Kidney (tissue), 22 donors: ENCODE measurements at places on chromosomes 2 and 18. TPM values are rescaled to one million over a fixed set of nuclear protein-coding genes. Genes with fewer than 3 reads are reported as not detected.

The GPR39 gene
- 8.7 TPM for total RNA-seq

The MC4R gene
- 0.19 TPM for total RNA-seq

- DNase-seq: no peak
- H3K4me3 ChIP-seq: no peak overlapping the region
- H3K27me3 ChIP-seq: no peaks in the 10 kb centered on the region
- no peaks in the 10 kb centered on the region for H3K4me1 ChIP-seq
- no peaks in the 10 kb centered on the region for H3K36me3 ChIP-seq
Measured at GRCh38 chr2:122960759-122961641, 1064.1 kb upstream of the CNTNAP5 start.

The SERPINB4 gene
- not detected for total RNA-seq

DNA sequence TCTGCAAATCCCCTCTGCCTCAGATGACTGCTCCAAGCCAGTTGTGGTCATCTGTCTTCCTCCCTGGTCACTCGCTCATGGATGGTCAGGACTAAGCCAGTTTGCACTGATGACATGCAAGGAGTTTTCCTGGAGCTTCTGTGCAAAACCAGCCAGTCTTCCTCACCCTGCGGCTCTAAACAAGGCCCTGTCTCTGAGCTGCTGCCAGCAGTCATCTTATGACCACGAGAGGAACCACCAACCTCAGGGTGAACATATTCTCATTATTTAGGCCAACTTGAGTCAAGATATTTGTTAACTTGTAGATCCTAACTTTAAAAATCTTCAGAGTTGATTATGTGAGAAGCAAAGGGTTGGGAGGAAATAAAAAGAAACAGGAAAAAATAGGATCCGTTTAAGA lies 119.9 kb upstream of the CAB39 start:
- H3K36me3 ChIP-seq: no peaks in the 10 kb centered on the region
- H3K4me1 ChIP-seq: no peaks in the 10 kb centered on the region
- H3K4me3 ChIP-seq: no peak overlapping the region
- no peak for DNase-seq

The RAX gene
- not detected for total RNA-seq

DNA sequence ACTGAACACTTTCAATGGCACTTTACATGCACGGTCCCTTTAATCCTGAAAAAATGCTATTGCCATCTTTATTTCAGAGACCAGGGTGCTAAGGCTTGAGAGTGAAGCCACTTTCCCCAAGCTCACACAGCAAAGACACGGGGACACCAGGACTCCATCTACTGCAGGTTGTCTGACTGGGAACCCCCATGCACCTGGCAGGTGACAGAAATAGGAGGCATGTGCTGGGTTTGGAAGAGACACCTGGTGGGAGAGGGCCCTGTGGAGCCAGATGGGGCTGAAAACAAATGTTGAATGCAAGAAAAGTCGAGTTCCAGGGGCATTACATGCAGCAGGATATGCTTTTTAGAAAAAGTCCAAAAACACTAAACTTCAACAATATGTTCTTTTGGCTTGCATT lies 5.2 kb upstream of the EHD3 start:
- H3K4me1 ChIP-seq: no peaks in the 10 kb centered on the region
- no peak overlapping the region for H3K4me3 ChIP-seq
- DNase-seq: no peak
- H3K27ac ChIP-seq: no peak overlapping the region
- no peaks in the 10 kb centered on the region for H3K27me3 ChIP-seq
